AG09309 (cell line): ENCODE measurements at places on chromosomes 1 and 21.

GRCh38 chr1:97632075-97632474 is 288.8 kb downstream of the DPYD start:
- DNase-seq: no peak

GRCh38 chr21:43988016-43988415 is 24.1 kb upstream of the TRAPPC10 start:
- DNase-seq: no peak

DNA sequence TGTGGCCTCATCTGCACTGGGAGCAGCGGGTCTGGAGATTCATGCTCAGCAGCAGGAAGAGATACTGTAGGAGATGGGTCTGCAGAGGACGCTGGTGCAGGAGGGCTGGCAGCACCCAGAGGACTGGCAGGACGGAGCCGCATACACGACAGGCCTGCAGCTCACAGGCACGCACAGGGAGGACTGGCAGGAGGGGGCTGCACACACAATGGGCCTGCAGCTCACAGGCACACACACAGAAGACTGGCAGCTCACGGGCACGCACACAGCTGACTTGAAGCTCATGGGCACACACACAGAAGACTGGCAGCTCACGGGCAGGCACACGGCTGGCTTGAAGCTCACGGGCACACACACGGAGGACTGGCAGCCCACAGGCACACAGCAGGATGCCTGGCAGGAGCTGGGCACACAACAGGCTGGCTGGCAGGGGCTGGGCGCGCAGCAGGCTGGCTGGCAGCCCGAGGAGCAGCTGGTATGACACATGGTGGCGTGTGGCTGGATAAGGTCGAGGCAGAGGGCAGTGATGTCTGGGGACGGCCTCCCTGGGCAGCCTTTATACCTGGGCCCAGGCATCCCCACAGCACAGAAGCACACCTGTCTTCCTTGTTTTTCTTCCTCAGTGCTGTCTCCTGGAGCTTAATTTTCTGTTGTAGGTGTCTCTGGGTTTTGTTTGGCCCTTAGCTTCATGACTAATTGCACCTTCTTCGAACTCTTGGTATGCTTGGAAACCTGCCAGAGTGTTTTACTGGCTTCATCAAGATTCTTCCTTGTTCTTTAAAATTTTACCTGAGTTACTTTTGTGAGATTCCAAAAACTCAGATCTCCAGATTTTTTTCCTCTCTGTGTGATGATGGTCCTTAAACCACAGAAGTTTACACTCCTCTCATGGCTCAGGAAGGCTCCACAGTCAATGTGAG is at the start of gene KRTAP12-2:
Gene KRTAP12-2, minus strand, starts transcription at position 527 of the 920 bp plus-strand sequence. Its CDS starts 41 bp downstream, at position 486.
- no peak for DNase-seq

GRCh38 chr1:164618202-164618564 is 59.2 kb downstream of the PBX1 start:
- DNase-seq: no peak

GRCh38 chr21:46184625-46185555 is 631 bp upstream of the SPATC1L start:
- peak; percentile 82 for DNase-seq

GRCh38 chr1:149942885-149943284 is 6.2 kb upstream of the MTMR11 start:
- no peak for DNase-seq

DNA sequence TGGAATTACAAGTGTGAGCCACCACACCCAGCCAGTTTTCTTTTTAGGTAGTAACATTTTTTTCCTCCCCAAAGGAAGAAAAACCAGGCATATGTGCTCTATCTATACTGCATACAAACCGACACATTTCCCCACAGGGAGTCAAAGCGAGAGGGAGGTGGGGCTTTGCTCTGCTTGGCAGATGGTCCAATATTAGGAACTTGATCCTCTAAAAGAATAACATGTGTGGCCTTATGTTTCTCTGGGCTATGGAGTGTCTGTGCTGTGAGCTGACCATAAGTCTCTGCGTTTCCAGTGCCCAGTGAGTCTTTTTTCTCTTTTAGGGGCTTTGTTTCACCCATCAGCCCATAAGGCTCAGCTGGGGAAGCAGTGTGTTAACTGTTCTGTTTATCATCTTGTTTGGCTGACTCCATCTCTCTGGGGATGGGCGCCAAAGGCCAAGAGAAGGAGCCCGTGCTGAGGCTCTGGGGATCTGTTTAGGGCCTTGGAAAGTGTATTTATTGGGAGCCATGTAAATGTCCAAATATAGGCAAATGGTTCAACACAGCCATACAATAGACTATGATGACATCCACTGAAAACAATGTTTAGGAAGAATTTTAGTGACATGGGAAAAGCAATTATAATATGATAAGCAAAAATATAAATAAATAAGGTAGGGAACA is 20.2 kb downstream of the LMOD1 start:
- no peak for DNase-seq

GRCh38 chr1:24586970-24587820 is 31.3 kb downstream of the NCMAP start:
- peak; percentile 14 for DNase-seq

GRCh38 chr1:115139381-115139780 is 50.1 kb upstream of the TSPAN2 start:
- no peak for DNase-seq

- DNase-seq: no peak
Observed at GRCh38 chr1:239367196-239367810, 19.1 kb upstream of the CHRM3 start.

DNA sequence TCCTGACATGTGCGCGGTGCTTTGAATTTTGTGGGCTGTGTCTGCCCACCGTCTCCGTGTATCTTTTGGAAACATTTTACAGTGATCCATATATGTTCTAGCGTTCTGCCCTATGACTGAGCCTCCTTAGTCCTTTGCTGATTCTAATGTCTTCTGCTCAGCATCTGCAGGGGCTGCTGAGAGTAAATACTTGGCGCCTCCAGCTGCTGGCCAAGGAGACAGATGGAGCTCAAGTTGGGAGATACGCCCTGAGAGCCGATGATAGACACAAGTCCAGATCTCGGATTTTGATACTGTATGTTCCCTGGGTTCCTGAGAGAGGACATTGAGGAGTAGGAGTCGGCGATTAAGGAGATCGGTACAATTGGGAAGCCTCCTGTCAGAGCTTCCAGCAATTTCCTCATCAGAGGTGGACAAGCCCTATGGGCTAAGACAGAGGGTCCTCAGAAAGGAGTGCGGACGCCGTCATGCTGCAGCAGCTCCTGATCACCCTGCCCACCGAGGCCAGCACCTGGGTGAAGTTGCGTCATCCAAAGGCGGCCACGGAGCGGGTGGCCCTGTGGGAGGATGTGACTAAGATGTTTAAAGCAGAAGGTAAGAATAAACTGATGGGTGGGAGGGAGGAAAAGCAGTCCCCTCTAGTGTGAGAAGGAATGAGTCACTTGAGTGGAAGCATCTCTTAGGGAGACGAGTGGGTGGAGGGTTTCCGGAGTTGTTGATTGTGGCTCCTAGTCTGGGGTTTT is 390 bp downstream of the ZFP69B start:
- no peak for DNase-seq

DNA sequence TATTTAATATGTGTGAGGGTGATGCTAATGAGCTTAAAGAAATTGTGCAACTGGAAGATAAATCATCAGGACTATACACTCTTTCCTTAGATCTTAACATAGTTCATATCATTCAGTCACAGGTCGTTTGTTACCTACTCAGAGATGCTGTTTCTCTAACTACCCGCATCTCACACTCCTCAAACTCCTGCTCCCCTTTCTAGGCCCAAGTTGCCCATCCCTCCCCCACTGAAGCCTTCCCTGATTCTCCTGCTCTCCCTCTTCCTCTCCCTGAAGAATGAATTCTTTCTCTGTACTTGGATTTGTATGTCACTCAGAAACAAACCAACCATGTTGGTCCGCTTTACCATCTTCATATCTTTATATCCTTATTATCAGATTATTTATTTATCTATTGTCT is 9.1 kb downstream of the SH3GLB1 start:
- DNase-seq: no peak

DNA sequence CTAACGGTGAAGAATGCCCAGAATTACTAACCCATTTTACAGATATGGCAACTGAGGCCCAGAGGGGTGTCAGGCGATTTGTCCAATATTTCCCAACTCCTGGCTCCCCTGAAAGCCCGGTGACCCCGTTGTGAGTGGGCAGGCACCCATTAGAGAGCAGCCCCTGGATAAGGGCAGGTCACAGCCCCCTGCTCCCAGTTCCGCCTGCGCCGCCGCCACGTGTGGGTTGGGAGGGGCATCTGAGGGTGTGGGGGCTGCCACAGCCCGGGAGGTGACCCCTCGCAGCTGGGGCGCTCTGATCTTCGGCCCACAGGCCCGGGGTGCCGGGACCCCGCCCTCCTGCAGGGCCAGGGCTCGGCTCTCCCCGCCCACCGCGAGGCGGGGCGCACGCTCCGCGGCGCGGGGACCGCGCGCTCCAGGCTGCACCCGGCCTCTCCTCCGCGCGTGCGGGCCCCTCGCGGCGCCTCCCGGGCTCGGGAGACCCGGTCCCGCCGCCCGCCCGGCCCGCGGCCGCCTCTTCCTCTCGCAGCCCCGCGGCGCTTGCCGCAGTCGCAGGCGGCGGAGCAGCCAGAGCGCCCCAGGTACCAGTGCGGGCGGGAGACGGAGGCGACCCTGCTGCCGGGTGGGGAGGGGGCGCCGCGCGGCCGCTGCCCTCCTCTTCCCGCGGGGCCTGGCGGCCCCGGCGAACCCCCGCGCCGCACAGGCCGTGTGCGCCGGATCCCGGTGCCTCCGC is at the start of gene HTR6:
Gene HTR6, plus strand, starts transcription at position 423 of the 733 bp plus-strand sequence. CDS start 879 bp downstream, outside the sequence.
- DNase-seq: no peak

DNA sequence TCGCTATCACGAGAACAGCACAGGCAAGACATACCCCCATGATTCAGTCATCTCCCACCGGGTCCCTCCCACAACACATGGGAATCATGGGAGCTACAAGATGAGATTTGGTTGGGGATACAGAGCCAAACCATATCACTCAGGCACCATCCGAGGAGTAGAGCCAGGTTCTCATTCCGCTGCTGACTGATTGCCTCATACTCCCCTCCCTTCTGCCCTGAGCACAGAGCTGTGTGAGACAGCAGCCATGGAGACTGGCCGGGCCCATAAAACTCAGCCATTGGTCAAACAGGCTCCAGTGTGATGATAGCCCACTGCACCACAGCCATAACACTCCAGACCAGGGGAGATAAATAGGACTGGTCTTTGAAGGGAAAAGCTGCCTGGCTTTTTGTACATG is 22.6 kb downstream of the TTC4 start:
- DNase-seq: no peak

DNA sequence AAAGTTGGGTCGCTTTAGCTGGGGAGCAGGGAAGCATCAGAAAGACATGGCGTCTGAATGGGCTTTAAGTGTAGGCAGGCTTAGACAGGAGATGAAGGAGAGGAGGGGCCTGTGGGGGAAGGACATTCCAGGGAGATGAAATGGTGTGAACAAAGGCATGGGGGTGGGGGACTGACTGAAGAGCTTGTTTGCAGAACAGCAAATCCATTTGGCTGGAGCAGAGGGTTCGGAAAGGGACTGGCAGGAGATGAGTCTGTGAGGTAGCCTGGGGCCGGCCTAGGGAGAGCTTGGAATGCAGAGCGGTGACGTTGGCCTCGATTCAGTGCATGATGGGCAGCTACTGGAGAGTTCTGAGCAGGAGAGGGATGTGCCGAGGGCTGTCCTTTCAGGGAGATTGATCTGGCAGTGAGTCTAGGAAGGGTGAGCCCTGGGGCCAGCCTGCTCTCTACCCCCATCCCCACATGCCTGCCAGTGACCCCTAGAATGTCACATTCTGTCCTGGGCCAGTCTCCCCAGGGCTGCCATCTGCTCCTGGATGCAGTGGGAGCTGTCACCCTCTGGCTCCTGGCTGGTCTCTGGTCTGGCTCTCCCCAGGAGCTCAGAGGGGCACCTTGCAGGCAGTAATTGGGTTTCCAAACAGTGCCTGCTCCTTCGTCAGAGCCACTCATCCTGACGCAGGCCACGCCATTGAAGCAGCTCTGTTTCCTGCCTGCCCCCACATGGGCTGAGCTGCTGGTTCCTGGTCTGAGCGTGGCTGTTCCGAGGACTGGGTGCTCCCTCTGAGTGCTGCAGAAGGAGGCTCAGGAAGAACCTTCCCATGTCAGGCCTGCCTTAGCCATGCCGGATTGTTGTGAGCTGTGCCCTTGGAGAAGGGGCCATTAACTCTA is 22.3 kb upstream of the TMEM222 start:
- DNase-seq: peak; percentile 97

DNA sequence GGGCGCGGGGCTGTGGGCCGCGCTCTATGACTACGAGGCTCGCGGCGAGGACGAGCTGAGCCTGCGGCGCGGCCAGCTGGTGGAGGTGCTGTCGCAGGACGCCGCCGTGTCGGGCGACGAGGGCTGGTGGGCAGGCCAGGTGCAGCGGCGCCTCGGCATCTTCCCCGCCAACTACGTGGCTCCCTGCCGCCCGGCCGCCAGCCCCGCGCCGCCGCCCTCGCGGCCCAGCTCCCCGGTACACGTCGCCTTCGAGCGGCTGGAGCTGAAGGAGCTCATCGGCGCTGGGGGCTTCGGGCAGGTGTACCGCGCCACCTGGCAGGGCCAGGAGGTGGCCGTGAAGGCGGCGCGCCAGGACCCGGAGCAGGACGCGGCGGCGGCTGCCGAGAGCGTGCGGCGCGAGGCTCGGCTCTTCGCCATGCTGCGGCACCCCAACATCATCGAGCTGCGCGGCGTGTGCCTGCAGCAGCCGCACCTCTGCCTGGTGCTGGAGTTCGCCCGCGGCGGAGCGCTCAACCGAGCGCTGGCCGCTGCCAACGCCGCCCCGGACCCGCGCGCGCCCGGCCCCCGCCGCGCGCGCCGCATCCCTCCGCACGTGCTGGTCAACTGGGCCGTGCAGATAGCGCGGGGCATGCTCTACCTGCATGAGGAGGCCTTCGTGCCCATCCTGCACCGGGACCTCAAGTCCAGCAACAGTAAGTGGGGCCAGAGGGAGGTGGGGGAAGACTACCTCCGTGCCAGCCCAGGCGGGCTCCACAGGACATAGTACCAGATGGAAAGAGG is 808 bp downstream of the MAP3K21 start:
- no peak for DNase-seq

- DNase-seq: no peak
Observed at GRCh38 chr1:53971718-53972117, 25.6 kb downstream of the LRRC42 start.
